ENCODE measurements at places on chromosomes 7 and 10.
A peak's percentile ranks its signal among the peaks of the same experiment; 100 is the strongest.

- no peak for DNase-seq
Observed at GRCh38 chr10:125005312-125006187, 63.6 kb downstream of the ZRANB1 start.

DNA sequence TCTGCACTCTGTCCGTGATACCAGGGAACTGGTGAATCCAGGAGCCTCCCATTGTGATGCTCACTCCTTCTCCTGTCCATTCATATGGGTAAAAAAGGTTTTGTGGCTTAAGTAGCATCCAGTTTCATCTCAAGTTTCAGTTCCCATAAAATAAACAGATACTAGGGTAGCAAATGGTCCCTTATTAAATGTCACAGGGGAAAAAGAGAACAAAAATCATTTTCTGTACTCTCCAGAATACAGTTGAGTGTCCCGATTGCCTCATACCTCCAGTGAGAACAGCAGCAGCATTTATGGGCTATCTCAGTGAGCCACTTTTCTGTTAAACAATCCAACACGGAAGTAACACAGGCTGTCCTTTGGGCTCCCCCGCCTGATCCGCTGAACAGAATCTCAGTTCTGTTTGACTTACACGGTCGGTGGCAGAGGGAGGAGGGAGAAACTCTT is 179.6 kb downstream of the CELF2 start:
- no peak for DNase-seq

DNA sequence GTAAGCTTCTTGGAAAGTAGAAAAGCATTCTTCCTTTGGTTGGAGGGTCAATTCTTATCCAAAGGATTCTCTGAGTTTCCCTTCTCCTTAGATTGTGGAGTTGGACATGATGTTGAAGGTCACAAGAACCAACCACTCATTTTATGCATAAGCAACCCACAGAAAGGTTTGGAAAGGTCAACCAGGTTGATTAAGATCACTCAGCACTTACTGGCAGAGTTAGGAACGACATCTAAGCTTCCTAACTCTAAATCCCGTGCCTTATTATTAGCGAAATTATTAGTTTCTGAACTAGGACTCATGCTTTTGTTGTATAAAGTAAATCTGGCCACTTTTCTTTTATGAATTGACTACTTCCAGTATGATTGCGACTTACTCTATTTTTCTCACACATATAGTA is 137.0 kb upstream of the MINDY3 start:
- no peak for DNase-seq

DNA sequence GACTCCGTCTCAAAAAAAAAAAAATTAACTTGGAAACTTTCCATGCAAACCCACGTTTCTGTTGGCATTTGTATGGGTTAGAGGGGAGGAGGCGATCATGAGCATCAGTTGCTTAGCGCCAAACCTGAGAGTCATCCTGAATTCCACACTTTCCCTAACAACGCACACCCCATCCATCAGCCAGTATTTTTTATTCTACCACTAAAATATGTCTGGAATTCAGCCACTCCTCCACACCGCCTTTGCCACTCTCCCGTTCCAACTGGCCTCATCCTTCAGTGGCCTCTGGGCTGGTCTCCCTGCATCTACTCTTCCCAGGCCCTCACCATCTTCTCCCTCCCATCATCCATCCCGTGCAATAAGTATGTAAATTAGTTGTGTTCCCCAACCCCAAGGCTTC is 4.7 kb upstream of the LMBR1 start:
- DNase-seq, result no peak

GRCh38 chr7:106613848-106614560 is 47.0 kb downstream of the CCDC71L start:
- no peak for DNase-seq

DNA sequence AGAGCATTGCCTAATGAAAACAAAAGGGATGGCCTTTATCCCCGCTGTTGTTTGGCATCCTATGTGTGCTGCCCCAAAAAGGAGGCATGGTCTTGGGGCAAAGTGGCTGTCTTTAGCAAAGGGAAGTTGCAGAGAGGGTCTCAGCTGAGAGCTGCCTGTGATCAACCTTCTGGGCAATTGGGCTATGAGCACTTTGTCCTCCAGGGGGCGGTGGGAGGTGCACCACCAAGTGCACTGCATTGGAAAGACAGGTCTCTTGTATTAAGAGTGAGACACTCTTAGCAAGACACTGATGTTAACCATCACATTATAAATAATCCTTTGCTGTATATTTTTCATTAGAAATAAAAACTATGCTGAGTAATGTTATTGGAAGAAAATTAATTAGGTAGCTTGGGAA is 314.8 kb downstream of the POM121L12 start:
- DNase-seq, result peak; percentile 28

- DNase-seq, result no peak
Observed at GRCh38 chr10:124043310-124044142, 49.9 kb downstream of the CHST15 start.

DNA sequence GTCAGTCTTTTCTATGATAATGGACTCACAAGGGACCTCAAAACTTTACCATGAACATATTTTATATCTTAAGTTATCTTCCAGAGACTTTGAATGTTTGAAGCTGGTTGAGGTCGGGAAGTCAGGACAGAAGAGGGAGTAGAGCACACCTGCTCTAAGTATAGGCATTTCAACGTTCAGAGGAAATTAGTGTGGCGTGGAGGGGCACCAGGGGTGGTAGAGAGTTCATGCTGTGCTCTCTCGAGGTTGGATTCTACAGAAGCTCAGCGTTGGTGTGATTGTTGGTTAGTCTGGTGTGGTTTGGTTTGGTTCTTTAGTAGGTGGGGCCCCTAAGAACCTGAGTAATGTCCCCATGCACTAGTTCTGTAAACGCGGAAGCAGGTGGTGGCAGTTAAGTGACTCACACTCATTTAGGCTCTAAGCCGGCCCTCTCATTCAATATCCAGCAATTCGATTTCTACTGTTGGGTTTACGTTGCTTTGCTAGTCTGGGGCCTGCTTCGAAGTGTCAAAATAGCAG is 19.8 kb downstream of the CNTNAP2 start:
- no peak for DNase-seq

DNA sequence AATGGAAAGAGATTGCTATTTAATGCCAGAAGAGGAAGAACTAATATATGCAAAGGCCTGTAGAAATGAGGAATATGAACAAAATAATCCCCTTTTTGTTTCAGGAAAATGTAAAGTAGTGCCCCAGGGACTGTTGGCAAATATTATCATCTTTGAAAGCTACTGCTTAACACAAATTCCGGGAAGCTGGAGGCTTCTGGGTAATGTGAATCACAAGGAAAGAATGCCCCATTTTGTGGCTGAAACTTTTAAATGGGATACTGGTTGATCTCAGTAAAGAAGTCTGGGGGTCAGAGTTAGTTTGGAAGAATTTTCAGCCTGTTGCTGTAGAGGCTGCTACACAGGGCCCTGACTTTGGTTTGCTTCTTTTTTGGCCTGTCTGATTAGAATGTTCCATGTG is 141.0 kb downstream of the PTEN start:
- no peak for DNase-seq

DNA sequence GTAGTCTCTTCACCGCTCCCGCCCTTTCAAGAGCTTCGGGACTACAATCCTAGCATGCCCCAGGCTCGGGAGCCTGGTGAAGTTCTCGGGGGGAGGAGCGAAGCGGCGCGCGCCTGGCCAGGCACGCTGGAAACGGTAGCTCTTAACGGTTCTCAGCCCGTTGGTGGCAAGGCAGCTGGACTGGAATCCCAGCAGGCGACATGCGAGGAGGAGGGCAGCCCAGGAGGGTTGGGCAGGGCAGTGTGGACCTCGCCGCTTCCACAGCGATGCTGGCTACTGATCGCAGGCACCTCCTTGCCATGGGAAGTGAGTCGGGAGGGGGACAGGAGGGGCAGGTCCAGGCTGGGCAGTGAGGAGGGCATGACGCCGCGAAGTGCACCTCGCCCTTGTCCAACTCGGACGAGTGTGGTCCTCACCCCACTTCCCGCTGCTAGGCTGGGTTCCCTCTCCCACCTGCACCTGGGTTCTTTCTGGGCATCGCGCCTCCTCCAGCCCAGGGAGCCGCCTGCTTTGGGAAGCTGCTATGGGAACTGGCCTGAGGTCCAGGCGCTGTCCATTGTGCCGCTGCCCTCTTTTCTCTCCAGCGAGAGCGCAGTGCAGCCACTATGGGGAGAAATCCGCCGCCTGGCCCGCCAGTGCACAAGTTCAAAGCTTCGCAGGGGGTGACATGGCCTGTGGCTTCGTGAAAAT is 367.8 kb upstream of the NUPR2 start:
- no peak for DNase-seq

DNA sequence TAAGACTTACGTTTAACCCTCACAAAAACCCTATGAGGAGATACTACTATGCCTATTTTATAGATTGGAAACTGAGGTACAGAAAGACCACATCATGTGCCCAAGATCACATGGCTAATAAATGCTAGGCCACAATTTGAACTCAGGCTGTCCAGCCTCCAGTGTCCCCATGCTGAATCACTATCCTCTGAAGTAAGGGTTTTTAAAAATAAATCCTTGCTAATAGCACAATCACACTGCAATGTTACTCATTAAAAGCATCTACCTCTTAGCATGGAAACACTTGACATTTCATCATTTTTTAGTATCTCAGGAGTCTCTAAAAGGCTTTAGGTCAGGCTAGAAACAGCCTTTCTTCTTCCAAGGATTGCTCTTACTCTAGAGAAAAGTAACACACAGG is 50.0 kb upstream of the PPP1R3C start:
- no peak for DNase-seq

GRCh38 chr10:49290607-49291006 is 8.4 kb upstream of the C10orf71 start:
- no peak for DNase-seq

- no peak for DNase-seq
Observed at GRCh38 chr10:13617116-13617515, 30.4 kb downstream of the PRPF18 start.

- no peak for DNase-seq
Observed at GRCh38 chr7:24965831-24966708, 13.9 kb downstream of the OSBPL3 start.

DNA sequence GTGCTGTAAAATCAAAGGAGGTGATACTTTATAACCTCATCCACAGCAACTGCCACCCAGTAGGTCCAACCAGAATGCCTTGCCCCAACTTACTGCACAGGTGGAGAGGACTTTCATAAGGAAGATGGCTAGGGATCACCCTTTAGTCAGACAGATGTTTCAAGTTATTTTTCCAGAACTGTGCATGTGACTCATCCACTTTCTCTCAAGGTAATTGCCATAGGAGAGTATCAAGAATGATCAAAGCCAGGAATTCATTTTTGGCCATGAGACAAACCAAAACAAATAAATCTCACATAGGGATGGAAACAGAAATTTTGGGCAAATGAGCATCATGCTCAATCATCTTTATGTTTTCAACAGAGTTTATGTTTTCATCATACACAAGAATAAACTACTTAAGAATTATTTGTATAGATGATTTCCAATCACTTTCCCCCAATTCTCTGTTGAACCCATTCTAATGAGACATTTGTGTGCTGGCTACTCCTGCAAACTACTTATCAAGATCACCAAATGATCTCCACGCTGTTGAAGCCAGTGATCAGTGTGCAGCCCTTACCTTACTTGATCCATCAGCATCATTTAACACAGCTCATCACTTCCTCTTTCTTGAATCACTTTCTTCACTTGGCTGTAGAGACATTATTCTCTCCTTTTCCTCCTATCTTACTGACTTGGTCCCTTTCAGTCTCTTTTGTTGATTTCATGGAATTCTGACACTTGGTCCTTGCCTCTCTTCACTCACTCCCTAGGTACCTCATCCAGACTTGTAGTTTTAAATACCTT is 74.0 kb downstream of the SLC16A9 start:
- no peak for DNase-seq

DNA sequence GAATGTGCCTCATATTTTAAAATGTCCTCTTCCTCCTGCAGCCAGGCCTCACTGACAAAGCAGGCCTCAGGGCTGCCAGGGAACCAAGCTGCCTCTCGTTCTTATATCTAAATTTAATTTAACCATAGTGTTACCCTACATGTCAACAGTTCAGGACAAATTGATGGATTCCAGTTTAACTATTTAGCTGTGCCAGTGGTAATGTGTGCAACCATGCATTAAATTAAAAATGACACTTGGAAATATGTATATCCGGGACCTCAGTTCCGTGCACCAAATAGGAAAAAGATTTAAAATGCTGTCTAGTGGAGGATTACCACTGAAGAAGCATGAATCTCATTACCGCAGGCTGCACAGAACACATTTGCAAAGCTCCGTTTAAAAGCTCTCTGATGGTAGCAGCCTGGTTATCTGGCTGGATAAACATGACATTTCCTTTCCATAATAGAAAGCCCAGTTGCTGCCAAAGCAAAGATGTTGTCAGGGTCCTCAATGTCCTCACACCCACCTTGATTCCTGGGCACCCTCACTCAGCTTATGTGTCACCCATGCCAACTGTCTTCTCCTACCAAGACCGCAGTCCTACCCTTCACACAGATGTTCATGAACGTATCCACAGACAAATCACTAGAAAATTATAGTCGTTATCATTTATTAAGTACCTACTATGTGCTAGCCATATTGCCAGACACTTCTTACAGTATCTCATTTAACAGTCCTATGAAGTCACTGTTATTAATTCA is 73.3 kb upstream of the FRMD4A start:
- peak; percentile 70 for DNase-seq

GRCh38 chr10:102413806-102414561 is 4.6 kb downstream of the PSD start:
- no peak for DNase-seq

DNA sequence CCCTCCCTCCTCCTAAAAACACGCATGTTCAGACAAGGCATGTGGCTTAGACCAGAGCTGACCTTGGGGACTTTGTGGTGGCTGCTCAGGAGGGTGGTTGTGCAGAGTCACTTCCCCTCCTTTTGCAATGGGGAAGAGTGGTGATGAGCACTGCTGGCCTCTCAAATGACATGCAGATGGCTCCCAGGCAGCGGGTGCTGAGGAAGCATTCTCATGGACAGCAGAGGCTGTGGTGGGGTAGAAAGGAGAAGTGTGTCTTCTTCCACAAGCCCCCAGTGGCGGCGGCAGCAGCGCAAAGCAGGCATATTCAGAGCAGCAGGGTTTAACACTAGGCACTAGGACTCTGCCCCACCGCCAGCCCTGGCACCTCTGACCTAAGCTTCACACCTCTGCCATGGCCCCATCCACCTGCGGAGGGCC is 105.9 kb upstream of the ANLN start:
- no peak for DNase-seq

- DNase-seq, result peak; percentile 71
Observed at GRCh38 chr10:98446151-98446660, 529 bp downstream of the HPS1 start.

DNA sequence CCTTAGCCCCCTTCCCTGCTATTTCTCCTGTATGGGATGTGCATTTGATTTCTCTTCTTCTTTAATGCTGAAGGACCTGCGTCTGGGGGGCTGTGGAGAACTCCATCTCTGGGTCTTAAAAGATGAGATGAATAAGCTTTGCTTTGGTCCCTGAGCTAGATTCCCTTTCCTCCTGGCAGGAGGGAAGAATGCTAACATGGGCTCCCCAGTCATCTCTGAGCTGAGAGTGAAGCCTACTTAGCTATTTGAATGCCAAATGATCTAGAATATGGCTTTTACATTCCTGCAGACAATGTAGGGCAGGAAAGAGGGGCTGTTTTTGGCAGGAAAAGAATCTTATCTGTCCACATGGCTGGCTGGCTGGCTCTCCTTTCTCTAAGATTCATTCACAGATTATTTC is 62.6 kb upstream of the EFCAB10 start:
- no peak for DNase-seq

GRCh38 chr7:105097619-105098018 is 83.6 kb downstream of the KMT2E start:
- no peak for DNase-seq

GRCh38 chr7:108423089-108423989 is 32.9 kb downstream of the NRCAM start:
- DNase-seq, result no peak

All from retina (tissue), 1 donor.